ENCODE measurements at places on chromosomes 7 and 10.

GRCh38 chr10:26357203-26357602, 80.9 kb upstream of the APBB1IP start:
- DNase-seq: no peak

GRCh38 chr7:83732305-83732704, 83.4 kb upstream of the SEMA3E start:
- DNase-seq: no peak

- DNase-seq: no peak
Measured at GRCh38 chr7:31052841-31053601, 913 bp downstream of the ADCYAP1R1 start.

DNA sequence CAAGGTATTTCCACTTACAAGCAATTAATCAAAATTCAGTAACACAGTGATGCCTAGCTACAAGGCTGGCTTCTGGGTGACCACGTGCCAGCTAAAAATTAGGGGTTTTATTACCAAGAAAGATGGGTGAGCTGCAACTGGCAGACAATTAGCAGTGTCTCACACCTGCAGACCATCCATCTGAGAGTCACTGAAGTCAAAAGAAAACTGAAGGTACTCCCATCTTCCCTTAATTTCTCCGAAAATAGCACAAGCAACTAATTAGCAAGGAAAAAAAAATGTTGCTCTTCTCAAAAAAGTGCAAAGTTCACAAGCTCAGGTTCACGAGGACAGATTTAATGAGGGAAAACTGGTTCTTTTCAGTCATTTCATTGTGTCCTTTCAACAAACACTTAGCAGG, 28.4 kb downstream of the RSU1 start:
- no peak for DNase-seq

- DNase-seq: no peak
Measured at GRCh38 chr7:84610390-84610789, 415.8 kb upstream of the SEMA3A start.

GRCh38 chr7:96285579-96285978, 36.3 kb downstream of the SLC25A13 start:
- no peak for DNase-seq

- DNase-seq: no peak
Measured at GRCh38 chr10:4643471-4643870, 182.5 kb upstream of the AKR1E2 start.

- no peak for DNase-seq
Measured at GRCh38 chr7:106466867-106467266, 182.1 kb upstream of the NAMPT start.

GRCh38 chr10:73590881-73591799, at the start of gene USP54:
Gene USP54 (minus strand): TSS chr10:73591342. CDS start chr10:73575658, 15,684 bp downstream.
- peak; percentile 83 for DNase-seq

GRCh38 chr7:31256506-31256905, 84.0 kb downstream of the NEUROD6 start:
- DNase-seq: no peak

GRCh38 chr7:1151156-1151555, 8.8 kb downstream of the ZFAND2A start:
- DNase-seq: no peak

DNA sequence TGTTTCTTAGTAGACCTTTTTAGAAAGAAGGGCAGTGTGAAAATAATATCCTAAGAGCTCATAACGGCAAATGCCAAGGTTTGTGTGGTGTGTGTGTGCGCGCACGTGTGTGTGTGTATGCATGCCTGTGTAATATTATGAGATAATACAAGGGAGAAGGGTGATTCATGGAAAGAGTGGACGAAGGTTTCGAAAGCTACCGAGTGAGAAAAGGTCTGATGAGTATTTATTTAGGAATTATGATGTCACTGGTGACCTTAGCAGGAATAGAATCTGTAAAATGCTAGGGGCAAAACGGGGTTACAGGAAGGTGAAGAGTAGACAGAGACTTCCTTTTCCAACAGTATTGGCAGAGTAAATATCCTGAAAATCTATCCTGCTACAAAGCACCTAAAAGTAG, 107.3 kb downstream of the AHR start:
- peak; percentile 93 for DNase-seq

DNA sequence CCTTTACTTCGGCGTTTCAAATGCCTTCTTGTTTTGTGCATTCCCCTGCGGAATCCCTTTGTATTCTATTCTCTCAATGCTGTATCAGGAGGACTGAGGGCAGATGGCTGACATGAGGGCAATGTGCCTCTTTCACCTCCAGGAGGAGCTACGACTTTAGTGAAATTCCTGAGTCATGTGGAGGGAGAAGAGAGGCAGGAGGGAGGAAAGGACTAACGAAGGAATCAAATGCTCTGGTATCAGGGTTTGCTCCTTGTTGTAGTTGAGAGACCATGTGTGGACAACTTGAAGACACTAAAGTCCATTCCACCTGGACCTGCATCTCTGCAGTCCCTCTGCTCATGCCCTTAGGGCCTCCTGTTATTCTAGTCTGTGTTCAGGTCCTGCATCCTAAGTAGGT, 40.2 kb upstream of the PRSS58 start:
- DNase-seq: no peak

GRCh38 chr7:141511676-141512396, 39.4 kb upstream of the AGK start:
- no peak for DNase-seq

GRCh38 chr10:4686644-4686996, 139.4 kb upstream of the AKR1E2 start:
- DNase-seq: peak; percentile 53

DNA sequence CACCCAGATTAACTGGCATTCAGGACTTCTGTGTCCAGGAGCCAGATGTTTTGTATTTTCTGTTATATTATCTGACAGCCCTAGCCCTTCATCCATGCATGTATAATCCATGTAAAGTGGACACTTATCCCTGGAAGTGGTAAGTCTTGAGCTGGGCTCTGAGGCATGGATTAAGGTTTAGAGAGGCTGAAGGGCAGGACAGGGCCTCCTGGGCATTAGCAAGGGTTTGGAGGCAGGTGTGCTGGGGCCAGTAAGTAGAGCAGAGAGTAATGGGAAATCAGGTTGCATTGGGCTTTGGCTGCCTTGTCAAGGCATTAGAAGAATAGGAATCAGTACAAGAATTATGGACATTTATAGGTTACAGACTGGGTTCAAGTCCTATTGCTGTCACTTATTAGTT, 138.0 kb downstream of the DYNC1I1 start:
- no peak for DNase-seq

- DNase-seq: no peak
Measured at GRCh38 chr10:92303096-92303495, 12.1 kb downstream of the MARCHF5 start.

- peak; percentile 14 for DNase-seq
Measured at GRCh38 chr10:113021268-113022040, 71.4 kb downstream of the TCF7L2 start.

GRCh38 chr10:51397695-51398094, 301.7 kb downstream of the CSTF2T start:
- DNase-seq: no peak

DNA sequence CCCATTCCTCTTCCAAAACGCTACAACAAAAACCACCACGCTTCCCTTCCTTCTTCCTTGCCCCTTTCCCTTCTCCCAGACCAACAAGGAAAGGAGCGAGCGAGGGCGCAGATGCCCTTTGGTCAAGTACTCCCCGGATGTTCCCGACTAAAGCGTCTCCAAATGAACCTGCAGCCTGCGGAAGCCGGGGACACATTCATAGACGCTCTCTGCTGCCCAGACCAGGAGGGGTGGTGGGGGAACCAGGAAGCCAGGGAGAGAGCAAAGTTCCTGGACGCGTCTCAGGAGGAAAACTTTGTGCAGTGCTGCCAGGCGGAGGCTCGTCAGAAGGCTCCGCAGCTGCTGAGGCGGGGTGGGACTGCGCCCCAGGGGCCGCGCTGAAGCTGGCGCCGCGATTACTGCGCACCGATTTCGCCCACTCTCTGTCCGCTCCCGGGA, 754 bp downstream of the SEMA3D start:
- DNase-seq: peak; percentile 70

DNA sequence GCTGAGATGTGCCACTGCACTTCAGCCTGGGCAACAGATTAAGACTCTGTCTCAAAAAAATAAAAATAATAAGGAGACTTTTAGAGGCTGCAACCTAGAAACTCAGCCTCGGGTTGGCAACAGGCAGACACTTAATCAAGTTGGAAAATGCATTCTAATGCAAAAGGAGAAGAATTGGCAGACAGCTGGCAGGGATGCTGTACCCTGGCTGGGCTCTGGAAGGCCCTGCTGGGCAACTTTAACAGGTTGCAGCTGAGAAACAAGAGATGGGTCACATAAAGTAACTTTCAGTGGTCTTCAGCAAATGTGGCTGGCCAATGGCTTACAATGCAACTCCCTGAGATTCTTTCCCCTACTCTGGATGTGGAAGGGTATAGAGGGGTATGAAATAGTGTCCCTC, 1225.7 kb downstream of the TYW1 start:
- no peak for DNase-seq

GRCh38 chr7:2611401-2611800, 20.4 kb upstream of the TTYH3 start:
- no peak for DNase-seq

GRCh38 chr7:27804139-27804538, 64.2 kb downstream of the TAX1BP1 start:
- DNase-seq: no peak

- DNase-seq: no peak
Measured at GRCh38 chr7:72183835-72184234, 228.3 kb downstream of the CALN1 start.

DNA sequence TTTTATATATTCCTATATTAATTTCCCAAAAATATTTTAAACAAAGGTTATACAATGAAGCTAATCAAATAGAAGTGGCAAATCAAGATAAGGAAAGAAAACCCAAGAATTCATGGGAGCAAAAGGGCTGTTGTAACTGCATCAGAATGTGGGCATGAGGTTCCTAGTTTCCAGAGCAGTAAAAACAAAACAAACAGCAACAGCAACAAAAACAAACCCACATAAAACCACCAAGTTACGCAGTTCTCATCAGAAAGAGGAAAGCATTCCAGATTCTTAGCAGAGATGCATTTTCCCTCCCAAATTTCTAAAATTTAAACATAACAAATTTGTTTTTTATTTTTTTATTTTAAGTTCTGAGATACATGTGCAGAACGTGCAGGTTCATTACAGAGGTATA, 34.8 kb upstream of the MSMB start:
- DNase-seq: peak; percentile 62
